ENCODE measurements at places on chromosomes 16 and 17. TPM values are rescaled to one million over a fixed set of nuclear protein-coding genes. Genes with fewer than 3 reads are reported as not detected.

ADAD2 gene
- not detected for total RNA-seq

FMNL1 gene
- total RNA-seq, result 7.9 TPM

CACNG3 gene
- not detected for total RNA-seq

TPSG1 gene
- total RNA-seq, result not detected

CCL11 gene
- 1.5 TPM for total RNA-seq

CCDC40 gene
- total RNA-seq, result 4.4 TPM

CACNA1H gene
- total RNA-seq, result 1.3 TPM

SEPTIN1 gene
- not detected for total RNA-seq

WNT9B gene
- not detected for total RNA-seq

SAMD14 gene
- 1.4 TPM for total RNA-seq

HAS3 gene
- 2.4 TPM for total RNA-seq

All from smooth muscle cell of bladder (primary cell).